ENCODE measurements at places on chromosomes 3 and 15.
A peak's percentile ranks its signal among the peaks of the same experiment; 100 is the strongest.

- DNase-seq, result no peak
Measured at GRCh38 chr3:56389183-56389830, 79.0 kb downstream of the ERC2 start.

- DNase-seq, result peak; percentile 6
Measured at GRCh38 chr3:148330542-148330941, 367.2 kb upstream of the AGTR1 start.

DNA sequence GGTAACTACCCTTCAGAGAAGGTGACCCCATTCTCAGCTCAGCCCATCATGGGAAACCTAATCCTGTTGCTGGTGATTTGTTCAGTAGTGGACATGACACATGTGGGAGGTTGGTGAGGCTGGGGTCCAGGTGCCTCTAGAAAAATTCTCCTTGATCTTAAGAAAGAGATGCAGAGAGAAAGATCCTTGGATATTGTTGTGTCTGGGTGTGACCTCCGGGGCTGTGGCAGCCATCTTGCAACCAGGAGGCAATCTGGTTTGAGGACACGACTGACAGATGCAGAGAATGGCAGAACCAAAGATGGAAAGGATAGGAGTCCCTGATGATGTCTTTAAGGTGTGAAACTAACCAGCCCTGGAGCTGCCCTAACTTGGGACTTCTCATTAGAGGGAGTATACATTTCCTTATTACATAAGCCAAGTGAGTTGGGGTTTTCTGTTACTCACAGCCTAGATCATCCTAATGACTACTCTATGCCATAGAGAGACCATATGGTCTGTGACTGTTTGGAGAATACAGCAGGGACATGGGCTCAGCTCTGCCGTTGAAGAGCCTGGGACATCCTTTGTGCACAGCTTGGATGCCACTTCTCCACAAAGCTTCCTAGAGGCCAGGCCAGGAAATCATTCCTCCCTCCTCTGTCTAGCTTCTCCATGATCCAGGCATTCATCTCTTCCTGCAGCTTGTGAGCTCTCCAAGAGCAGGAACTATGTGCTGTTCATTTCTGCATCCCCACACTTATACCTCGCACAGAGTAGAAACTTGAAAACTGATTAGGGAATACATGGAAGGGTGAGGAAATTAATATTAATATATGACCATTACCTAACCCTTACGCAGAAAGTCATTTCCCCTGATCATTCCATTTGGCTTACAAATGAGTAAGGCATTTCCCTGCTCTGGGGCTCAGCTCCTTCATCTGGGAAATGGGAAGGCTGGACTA is 45.9 kb downstream of the HRH1 start:
- DNase-seq, result peak; percentile 34

GRCh38 chr3:119322021-119322834 is 28.0 kb downstream of the ARHGAP31 start:
- no peak for DNase-seq
